ENCODE measurements at places on chromosomes 5 and 9. TPM values are rescaled to one million over a fixed set of nuclear protein-coding genes. Genes with fewer than 3 reads are reported as not detected.

DNA sequence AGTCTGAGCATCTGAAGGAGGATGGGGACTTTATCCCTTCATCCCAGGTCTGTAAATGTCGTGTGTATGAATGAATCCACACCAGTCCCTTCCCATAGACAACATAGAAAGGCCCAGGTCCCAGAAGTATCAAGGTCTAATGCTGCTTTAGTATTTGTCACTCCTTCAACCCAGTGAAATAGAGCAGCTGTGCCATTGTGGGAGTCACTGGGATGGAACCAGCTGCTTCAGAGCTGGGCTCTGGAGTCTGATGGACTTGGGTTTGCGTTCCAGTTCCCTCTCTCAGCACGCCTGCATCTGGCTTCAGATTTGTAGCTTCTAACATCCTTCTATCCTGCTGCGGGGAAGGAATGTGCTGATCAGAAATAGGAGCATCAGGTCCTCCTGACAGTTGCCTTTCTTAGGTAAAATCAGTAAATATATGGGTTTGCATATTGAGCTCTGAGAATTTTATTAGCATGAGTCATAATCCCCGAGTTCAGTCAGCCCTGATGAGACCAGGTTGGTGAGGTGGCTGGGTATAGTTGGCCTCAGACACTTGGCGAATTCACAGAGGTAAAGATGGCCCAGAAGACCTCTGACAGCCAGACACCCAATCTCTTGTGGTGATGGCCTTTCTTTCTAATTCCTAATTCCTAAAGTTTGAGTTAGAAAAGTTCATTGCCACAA lies 10.1 kb downstream of the ACO1 start:
- no peak for DNase-seq

GRCh38 chr5:90279091-90279490 lies 130.5 kb downstream of the CETN3 start:
- DNase-seq, result no peak

DNA sequence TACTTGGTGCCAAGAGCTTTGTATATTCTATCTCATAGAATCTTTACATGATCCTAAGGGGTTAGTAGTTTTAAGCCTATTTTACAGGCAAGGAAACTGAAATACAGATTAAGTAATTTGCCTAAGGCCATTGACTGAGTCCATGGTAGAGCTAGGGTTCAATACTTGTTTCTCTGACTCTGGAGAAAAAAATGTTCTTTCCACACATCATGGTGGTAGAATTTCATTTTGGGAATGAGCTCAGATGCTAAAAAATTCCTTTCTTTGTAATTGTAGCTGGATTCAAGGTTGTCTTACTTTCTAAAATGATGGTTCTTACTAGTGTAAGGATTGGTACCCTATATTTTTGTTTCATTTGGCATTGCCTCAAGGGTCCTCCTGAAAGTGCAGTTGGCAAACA lies 86.0 kb downstream of the ANKRD55 start:
- no peak for DNase-seq

TAF1L gene
- not detected for total RNA-seq

- peak; percentile 86 for DNase-seq
Observed at GRCh38 chr5:119355685-119356611, at the start of gene TNFAIP8. Gene TNFAIP8 (plus strand): TSS chr5:119356019. CDS start chr5:119356091, 72 bp downstream.

- no peak for DNase-seq
Observed at GRCh38 chr5:168168978-168169698, 122.3 kb upstream of the WWC1 start.

DNA sequence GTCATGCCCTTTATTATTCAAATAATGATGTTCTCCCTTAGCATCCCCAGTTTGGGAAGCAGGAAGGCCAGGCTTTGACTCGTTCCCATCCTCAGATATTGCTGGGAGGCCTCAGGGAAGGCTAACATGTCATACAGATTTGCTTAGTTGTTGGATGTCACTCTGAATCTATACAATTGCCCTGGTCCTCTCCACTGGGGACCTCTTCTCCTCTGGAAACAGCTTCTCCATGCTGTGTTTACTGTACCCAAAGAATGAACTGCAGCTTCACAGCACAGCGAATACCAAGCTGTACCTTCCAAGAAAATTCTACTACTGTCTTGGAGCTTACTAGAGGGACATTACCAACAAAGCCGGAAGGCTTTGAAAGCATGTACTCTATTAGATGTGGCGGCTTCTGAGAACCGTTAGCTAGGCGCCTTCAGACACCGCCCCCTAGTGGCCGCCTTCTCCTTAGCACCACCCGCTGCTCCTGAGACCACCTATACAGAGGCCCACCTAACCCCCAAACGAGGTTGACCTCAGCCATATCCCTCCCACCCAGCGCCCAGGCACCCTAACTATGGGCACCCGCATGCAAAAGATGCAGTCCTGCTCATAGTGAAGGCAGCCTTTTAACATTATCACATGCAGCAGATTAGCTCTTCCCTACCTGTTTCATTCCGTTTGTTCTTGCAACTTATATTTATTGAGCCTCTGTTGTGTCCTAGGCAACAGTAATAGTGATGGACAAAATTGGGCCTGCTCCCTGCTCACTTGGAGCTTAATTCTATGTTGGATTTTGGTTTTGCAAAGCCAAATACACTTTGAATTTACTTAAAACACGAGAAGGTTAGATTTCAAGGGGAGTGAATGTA lies 34.9 kb upstream of the FOXI1 start:
- peak; percentile 86 for DNase-seq

- DNase-seq, result no peak
Observed at GRCh38 chr9:21974343-21974721, 19.9 kb downstream of the CDKN2A start.

- no peak for DNase-seq
Observed at GRCh38 chr5:175741556-175741955, 83.7 kb downstream of the HRH2 start.

DNA sequence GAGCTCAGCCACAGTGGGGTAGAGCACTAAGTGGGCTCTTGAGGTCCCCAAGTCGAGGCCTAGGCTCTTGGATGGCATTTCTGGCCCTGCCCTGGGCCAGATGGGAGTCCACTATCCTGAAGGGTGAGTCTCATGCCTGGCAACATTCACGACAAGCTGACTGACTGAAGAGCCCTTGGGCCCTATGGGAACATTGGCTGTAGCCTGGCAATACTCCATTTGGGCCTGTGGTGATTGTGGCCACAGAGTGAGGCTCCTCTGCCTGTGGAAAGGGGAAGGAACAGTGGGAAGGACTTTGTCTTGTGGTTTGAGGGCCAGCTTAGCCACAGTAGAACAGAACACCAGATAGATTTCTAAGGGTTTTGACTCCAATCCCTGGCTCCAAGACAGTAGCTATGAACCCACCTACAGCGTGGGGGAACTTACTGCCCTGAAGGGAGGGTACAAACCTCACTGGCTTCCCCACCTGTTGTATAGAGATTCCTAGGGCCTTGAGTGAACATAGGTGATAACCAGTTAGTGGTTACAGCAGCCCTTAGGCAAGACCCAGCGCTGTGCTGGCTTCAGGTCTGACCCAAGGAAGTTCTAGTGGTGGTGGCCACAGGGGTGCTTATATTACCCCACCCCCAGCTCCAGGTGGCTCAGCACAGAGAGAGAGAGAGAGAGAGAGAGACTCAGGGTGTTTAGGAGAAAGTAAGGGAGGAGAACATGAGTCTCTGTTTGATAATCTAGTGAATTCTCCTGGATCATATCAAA lies 72.4 kb downstream of the KIAA0825 start:
- no peak for DNase-seq

DNA sequence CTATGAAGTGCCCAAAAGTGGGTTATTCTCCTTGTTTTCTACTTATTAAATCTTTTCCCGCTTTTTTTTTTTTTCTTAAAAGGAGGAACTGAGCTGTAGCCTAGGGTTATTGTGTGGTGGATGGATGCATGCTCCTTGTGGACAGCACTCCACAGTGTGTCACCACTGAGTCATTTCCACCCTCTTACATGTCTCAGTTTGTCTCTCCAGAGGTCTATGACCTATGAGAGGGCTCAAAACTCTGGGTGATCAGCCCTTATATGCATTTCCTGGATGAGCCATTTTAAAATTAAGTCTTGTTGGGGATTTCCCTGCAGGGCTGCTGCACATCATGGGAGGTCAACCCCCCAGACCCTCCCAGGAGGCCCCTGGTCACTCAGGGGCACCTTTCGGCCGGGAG lies 102.2 kb upstream of the MOCS2 start:
- no peak for DNase-seq

GRCh38 chr9:90073186-90073945 lies 468.6 kb downstream of the GADD45G start:
- no peak for DNase-seq

DNA sequence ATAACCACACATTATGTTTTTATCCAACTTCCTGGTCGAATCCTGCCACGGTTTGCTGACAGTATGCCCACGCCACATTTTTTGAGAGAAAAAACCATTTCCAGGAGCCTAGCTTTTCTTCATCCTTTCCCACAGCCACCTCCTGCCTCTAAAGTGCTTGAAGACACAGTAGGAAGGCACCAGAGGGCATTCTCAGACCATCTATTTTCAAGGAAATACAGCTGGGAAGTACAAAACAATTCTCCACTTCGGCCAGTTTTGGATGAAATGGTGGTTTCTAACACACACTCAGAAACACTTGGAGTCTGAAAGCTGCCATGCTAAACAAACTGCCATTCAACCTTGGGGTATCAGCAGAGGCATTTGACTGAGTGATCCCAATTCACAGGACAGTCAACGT lies 86.3 kb upstream of the RPS23 start:
- peak; percentile 31 for DNase-seq

DNA sequence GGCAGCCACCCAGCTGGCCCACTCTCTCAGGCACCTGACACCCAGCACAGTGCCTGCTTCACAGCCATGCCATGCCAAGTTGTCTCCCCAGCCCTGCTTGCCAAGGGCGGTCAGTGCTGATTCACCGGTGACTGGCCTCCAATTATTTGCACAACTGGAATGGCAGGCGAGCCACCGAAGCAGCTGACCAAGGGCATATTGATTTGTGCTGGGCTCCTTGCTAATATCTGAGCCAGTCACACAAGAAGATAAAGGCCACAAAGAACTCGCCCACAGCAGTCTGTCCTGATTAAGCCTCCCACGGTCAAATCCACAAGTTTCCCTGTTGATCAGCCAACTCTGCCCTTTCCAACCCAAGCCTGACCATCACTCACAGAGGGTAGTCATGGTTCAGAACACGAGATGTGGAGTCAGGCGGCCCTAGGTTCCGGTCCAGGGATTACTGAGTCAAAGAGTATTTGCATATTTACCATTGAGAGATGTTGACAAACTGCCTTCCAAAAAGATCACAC lies 6.4 kb upstream of the EEIG1 start:
- DNase-seq, result no peak

GRCh38 chr9:116907989-116908388 lies 220.9 kb downstream of the TRIM32 start:
- DNase-seq, result no peak

JADE2 gene
- 29.5 TPM for total RNA-seq

SYK gene
- 2.7 TPM for total RNA-seq

NMUR2 gene
- total RNA-seq, result not detected

RASGRF2 gene
- total RNA-seq, result 5.3 TPM

OXCT1 gene
- 15.4 TPM for total RNA-seq

- DNase-seq, result peak; percentile 31
Observed at GRCh38 chr9:134181648-134182034, 17.3 kb upstream of the RNU6ATAC start.

C5orf52 gene
- total RNA-seq, result not detected

GRCh38 chr5:107170620-107171019 lies 500.1 kb downstream of the EFNA5 start:
- DNase-seq, result no peak

- no peak for DNase-seq
Observed at GRCh38 chr5:139914218-139914807, 118.7 kb downstream of the PSD2 start.

IFNB1 gene
- not detected for total RNA-seq

GRCh38 chr9:114785866-114786650 lies 19.8 kb downstream of the TNFSF15 start:
- DNase-seq, result no peak

DNA sequence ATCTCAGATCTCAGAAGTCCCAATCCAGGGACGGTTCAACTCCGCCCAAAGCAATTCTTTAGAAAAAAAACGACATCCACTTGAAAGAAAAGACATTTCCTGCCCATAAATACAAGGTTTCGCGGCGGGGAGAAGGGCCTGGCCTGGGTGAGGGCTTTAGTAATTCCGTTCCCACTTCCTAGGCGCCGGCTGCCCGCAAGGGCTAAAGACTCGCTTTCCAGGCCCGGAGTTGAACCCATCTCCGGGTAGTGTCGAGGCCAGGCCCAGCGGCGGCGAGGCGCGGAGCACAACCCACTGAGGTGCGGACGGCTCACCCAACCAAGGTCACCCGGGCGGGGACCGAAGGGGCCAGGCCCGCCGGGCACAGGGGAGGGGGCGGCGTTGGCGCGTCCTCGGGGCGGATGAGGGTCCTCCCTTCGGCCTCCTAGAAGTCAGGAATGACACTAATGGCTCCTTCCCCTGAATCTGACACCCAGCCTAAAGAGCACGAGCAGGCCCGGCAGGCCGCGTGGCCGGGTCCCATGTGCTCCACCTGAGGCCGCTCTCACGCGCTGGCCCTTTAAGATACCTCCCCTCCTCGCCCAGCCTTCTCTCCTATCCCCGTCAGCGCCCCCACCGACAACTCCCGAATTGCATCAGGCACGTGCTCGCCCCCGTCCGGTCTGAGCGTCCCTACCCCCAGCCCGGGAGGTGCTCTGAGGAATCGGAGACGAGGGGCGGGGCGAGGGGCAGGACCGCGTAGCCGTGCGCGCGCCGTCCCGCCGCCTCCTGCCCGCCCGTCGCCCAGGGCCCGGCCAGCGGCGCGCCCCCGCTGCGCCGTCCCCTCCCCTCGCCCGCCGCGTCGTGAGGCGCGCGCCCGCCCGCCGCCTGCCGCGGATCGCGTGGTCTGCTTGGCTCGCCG lies 467 bp upstream of the LARP1 start:
- peak; percentile 98 for DNase-seq

DNA sequence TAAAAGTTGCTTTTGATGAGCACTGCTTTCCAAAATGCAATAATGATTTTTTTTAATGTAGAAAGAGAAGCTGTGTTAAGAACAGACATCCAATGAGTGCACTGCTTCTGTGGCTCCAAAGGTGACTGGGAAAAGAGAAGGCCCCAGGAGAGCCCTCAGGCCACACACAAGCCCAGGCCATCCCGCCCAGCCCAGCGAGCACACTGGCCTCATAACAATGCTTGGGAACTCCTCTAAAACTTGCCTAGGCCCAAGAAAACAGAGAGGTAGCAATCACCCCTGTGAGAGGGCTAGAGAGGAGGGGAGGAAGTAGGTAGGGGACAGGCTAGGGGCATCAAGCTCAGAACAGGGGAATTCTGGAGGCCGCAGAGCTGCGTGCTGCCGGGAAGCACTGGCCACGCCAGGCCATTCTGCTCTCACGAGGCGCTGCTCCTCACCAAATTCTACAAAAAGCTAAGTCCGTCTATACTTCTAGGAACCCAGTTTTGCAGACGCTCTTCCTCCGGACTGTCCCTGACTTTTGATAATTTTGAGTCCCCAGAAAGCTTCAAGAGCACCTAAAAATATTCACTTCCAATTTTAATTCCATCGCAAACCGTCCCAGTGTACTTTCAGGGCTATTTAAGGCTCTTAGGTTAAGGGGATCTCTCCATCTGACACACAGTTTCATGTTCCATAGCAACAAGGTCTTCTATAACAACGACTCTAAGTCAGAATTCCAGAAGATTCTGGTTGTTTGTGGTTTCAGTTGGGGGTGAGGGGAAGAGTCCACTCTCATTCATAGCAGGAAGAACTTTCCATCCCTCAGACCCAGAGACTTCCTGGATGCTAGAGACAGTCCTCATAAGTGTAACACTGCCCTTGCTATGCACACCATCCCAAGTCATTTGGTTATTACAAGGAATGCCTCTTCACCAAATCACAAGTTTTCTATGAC lies 51.0 kb downstream of the HABP4 start:
- DNase-seq, result peak; percentile 61

NUTM2G gene
- total RNA-seq, result 0.07 TPM

Measured in H7 (cell line).